Progenitor cell of endocrine pancreas (in vitro differentiated cells): ENCODE measurements at places on chromosomes 12 and 14.

GRCh38 chr12:114266536-114266935, 139.4 kb downstream of the TBX5 start:
- no peak for DNase-seq
- no peaks in the 10 kb centered on the region for H3K27me3 ChIP-seq
- no peaks in the 10 kb centered on the region for H3K36me3 ChIP-seq
- no peak overlapping the region for H3K4me3 ChIP-seq
- no peak overlapping the region for H3K27ac ChIP-seq
- peaks cover 10% of the 10 kb centered on the region for H3K4me1 ChIP-seq

GRCh38 chr12:30025317-30025716, 241.6 kb upstream of the TMTC1 start:
- no peaks in the 10 kb centered on the region for H3K4me1 ChIP-seq
- DNase-seq = no peak
- H3K27me3 ChIP-seq = no peaks in the 10 kb centered on the region
- H3K36me3 ChIP-seq = peaks cover 4% of the 10 kb centered on the region
- no peak overlapping the region for H3K27ac ChIP-seq

- H3K27ac ChIP-seq = no peak overlapping the region
- no peak for DNase-seq
- H3K4me3 ChIP-seq = no peak overlapping the region
- peaks cover 6% of the 10 kb centered on the region for H3K4me1 ChIP-seq
These were observed 21.5 kb upstream of the TC2N start for GRCh38 chr14:91888641-91889476.

- DNase-seq = no peak
- H3K27ac ChIP-seq = no peak overlapping the region
- no peaks in the 10 kb centered on the region for H3K4me1 ChIP-seq
- no peak overlapping the region for H3K4me3 ChIP-seq
- H3K27me3 ChIP-seq = no peaks in the 10 kb centered on the region
These were observed 261.5 kb upstream of the CLEC14A start for GRCh38 chr14:38517426-38517825.

DNA sequence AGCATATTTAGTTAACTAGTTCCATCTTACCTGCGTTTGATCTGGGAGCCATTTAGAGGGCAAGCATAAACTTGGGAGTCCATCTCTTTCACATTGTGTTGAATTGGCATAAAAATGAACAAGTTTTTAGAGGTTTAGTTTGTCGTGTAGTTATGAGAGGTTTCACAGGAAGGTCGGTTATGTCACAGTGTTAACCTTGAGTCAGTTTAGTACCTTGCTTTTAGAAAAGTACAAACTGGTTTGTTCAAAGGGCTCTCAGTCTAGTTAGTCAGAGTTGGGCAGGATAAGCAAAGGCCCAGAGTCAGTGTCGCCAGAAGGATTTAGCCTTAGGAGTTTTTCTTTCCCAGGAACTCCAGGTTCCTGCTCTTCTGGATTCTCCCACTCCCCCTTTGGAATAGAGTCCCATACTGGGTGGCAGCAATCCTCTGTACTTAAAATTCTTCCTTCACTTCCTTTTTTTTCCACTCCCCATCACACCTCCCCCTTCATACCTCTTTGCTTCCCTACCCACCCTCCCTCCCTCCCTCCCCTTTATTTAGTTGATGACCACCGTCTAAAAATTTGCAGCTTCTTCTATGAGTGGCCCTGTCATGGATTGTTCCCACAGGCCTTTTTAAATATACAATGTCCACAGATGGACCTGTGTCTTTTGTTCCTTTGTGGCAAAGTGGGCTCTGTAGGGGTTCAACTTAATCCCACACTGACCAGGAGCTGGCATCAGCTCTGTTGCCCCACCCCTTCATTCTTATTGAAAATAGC, 12.1 kb downstream of the PCBP2 start:
- H3K4me1 ChIP-seq = peaks cover 4% of the 10 kb centered on the region
- no peak for DNase-seq
- H3K36me3 ChIP-seq = peaks cover 52% of the 10 kb centered on the region
- no peak overlapping the region for H3K27ac ChIP-seq
- no peaks in the 10 kb centered on the region for H3K27me3 ChIP-seq
- H3K4me3 ChIP-seq = no peak overlapping the region

DNA sequence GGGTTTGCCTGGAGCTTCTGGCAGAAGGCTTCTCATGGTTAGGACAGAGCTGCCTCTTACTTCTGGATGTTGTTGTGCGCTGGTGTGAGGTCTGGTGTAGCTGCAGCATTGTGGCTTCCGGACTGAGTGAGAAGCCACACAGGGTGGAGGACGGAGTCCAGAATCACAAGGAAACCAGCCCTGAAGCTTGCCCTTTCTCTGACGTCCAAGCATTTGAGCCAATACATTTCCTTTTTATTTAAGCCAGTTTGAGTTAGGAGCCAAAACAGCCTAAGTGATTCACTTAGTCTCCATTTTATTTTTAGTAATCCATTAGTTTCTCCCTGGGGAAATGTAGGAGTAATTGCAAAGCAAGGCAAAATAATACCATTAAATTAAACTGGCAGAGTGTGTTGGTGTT, 402.4 kb upstream of the RGS6 start:
- peaks cover 11% of the 10 kb centered on the region for H3K4me1 ChIP-seq
- no peaks in the 10 kb centered on the region for H3K27me3 ChIP-seq
- no peak overlapping the region for H3K27ac ChIP-seq
- H3K36me3 ChIP-seq = peaks cover 17% of the 10 kb centered on the region

- H3K4me3 ChIP-seq = no peak overlapping the region
- H3K36me3 ChIP-seq = no peaks in the 10 kb centered on the region
- H3K27ac ChIP-seq = no peak overlapping the region
- no peak for DNase-seq
- H3K27me3 ChIP-seq = no peaks in the 10 kb centered on the region
- H3K4me1 ChIP-seq = no peaks in the 10 kb centered on the region
These were observed 133.8 kb upstream of the MGAT4C start for GRCh38 chr12:86389949-86390348.

DNA sequence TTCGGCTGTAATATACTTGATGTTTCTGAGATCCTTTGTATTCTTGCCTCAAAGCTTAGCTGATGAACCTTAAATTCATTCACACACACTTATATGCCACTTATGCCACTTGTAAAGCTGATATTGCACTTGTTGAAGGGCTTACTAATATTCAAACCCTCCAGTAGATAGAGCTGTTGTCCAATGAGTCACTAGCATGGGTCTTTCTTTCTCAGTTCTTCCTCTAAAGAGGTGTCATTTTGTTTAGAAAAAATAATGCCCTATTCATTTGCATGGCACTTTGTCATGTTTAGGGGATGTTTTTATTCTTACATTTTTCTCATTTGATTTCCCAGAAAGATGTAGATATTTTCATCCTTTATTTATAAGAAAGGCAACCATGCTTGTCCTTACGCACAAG, 56.4 kb downstream of the MON2 start:
- peaks cover 21% of the 10 kb centered on the region for H3K36me3 ChIP-seq
- H3K27ac ChIP-seq = peak overlapping the region; percentile 78
- peaks cover 40% of the 10 kb centered on the region for H3K4me1 ChIP-seq
- H3K4me3 ChIP-seq = no peak overlapping the region
- DNase-seq = no peak
- H3K27me3 ChIP-seq = no peaks in the 10 kb centered on the region
